Adrenal gland (tissue), 19 donors: ENCODE measurements at places on chromosomes 13 and 19.
A peak's percentile ranks its signal among the peaks of the same experiment; 100 is the strongest.

- no peak overlapping the region for H3K27ac ChIP-seq
- no peak overlapping the region for H3K4me3 ChIP-seq
- no peaks in the 10 kb centered on the region for H3K27me3 ChIP-seq
- H3K4me1 ChIP-seq = no peaks in the 10 kb centered on the region
- DNase-seq = peak; percentile 21
Measured at GRCh38 chr13:100491164-100491842, 97.3 kb downstream of the GGACT start.

GRCh38 chr19:54207983-54208783 is 7.5 kb downstream of the RPS9 start:
- H3K27me3 ChIP-seq = no peaks in the 10 kb centered on the region
- DNase-seq = peak; percentile 95
- peaks cover 43% of the 10 kb centered on the region for H3K4me1 ChIP-seq
- peak overlapping the region; percentile 90 for H3K27ac ChIP-seq
- no peak overlapping the region for H3K4me3 ChIP-seq

- no peaks in the 10 kb centered on the region for H3K4me1 ChIP-seq
- no peak overlapping the region for H3K4me3 ChIP-seq
- no peaks in the 10 kb centered on the region for H3K27me3 ChIP-seq
- H3K27ac ChIP-seq = no peak overlapping the region
Measured at GRCh38 chr13:79450110-79450509, 30.8 kb upstream of the NDFIP2 start.

DNA sequence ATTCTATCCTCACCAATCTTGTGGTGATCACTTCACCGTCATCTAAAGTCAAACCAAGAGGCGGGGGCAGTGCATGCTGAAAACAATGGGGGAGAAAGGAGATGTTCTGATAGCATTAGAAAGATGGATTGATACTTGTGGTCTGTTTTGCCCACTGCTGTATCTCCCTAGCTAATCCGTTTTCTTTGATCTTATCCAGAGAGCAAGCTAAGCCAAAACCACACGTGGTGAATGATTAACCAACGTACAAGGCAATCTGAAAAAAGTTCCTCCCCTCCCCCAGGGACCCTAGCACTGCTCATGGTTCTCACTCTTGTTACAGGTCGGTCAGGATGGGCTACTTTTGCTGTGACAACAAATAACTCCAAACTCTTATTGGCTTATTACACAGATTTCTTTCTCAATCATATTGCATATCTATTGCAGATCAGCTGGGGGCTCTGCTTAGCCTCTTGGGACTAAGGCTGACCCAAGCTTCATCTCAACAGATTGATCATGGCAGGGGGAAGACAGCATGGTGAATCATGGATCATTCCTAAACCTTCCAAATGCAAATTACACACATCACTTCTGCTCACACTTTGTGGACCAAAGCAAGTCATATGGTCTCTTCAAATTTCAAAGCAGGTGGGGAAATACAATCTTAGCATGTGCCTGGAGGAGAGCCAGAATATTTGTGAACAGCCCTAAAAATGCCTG is 11.9 kb upstream of the C13orf42 start:
- no peaks in the 10 kb centered on the region for H3K36me3 ChIP-seq
- H3K27ac ChIP-seq = no peak overlapping the region
- peaks cover 4% of the 10 kb centered on the region for H3K27me3 ChIP-seq

DNA sequence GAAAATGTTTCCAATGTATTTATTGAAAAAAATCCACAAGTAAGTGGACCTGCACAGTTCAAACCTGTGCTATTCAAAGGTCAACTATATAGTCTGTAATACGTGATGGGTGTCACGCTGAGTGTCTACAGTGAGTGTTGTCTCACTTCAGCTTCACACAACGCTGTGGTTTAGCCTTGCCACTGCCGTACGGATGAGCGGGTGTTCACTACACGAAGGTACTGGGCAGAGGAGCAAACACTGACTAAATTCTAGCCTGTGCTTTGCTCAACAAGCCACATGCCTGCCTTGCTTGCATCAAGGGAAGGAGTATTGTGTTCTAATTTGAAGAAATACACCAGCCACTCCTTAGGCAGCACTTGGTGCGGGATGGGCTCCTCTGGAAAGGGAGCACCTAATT is 3.4 kb upstream of the FFAR3 start:
- no peak for DNase-seq
- no peak overlapping the region for H3K27ac ChIP-seq
- no peak overlapping the region for H3K4me3 ChIP-seq
- H3K36me3 ChIP-seq = no peaks in the 10 kb centered on the region
- H3K27me3 ChIP-seq = peaks cover 5% of the 10 kb centered on the region
- H3K4me1 ChIP-seq = no peaks in the 10 kb centered on the region

DNA sequence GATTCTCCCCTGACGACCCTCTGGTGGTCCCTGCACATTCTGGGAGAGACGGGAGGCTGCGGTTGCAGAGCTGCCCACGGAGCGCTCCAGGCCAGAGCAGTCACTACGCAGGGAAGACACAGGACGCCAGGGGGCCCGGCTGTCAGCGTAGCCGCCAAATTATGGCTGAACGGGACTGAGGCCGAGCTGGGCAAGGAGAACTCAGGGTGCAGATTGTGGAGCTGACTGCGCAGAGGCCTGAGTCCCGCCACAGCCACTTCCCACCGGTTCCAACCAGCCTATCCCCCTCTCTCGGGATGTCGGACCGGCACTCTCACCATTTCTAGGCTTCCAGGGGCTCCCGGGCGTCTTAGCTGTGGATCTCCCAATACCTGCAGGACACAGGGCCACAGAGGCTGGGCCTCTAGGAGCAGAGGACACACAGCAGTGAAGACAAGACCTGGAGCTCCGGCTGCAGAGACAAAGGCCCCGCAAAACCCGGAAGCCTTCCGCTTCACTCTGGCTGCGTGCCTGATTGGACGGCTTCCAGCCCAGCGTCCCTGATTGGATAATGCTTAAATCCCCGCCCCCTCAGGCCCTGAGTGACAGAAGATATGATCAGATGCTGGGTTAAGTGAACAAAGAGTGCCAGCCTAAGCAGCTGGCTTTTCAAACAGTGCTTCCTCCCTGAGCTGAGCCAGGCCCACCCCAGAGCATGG is at the start of gene ZNF737:
TSS of gene ZNF737 (minus strand) at position 461 of the 698 bp plus-strand sequence. CDS start at position 320, 141 bp downstream.
- no peaks in the 10 kb centered on the region for H3K27me3 ChIP-seq
- H3K4me1 ChIP-seq = peaks cover 31% of the 10 kb centered on the region
- H3K36me3 ChIP-seq = no peaks in the 10 kb centered on the region

DNA sequence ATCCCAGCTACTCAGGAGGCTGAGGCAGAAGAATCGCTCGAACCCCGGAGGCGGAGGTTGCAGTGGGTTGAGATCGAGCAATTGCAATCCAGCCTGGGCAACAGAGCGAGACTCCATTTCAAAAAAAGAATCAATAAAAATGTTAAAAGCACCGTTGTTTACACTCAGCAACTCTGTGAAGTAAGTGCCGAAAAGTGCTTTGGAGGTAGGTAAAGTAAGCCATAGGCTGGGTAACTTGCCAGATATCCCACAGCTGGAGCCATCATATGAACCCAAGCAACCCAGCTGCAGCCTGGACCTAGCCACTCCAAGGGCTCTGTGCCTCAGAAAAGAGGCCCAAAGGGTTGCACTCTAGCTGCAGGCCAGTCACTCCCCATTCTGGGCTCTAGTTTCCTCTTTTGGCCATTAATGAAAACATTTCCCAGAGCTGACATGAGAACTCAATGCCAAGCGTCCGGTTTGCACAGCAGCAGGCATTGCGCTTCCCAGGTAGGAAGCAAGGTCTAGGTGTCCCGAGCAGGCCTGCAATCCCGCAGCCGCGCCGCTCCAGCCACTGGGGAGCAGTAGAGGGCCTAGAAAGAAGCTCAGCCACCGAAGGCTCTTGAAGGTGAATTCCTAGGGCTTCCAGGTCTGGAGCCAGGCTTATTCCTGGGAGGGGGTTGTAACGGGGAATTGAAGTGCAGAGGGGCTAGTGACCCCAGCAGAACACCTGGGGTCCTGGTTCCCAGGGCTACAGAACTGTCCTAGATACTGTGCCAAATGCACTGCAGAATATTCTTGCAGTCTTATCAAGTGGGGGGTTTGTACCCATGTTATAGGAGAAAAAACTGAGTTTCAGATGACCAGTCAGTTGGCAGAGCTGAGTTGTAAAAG is 4.1 kb upstream of the CD79A start:
- peak; percentile 69 for DNase-seq
- no peaks in the 10 kb centered on the region for H3K4me1 ChIP-seq
- no peak overlapping the region for H3K27ac ChIP-seq
- no peaks in the 10 kb centered on the region for H3K27me3 ChIP-seq

DNA sequence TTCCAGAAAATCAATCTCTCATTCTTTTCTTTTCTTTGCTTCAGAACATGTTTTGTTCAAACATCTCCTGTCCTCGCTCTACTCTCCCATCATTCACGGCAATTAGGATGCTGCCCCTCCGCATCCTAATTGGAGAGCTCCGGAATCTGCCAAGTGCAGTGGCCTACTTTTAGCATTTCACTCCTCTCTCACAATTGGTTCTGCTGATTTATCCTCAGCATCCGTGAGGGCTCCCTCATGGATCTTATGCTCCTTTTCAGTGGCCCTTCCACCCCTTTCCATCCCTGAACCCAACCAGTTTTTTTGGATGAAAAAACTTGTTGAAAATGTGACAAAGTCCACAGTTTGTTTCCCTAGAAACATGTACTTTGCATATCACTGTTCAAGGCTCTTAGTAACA is 22.4 kb downstream of the AMER2 start:
- no peaks in the 10 kb centered on the region for H3K27me3 ChIP-seq
- no peak for DNase-seq
- H3K4me1 ChIP-seq = no peaks in the 10 kb centered on the region
- no peak overlapping the region for H3K27ac ChIP-seq
- no peaks in the 10 kb centered on the region for H3K36me3 ChIP-seq
